Activated CD8-positive, alpha-beta memory T cell treated with anti-CD3 and anti-CD28 coated beads for 1 hour (primary cell): ENCODE measurements at places on chromosomes 5 and 9.

DNA sequence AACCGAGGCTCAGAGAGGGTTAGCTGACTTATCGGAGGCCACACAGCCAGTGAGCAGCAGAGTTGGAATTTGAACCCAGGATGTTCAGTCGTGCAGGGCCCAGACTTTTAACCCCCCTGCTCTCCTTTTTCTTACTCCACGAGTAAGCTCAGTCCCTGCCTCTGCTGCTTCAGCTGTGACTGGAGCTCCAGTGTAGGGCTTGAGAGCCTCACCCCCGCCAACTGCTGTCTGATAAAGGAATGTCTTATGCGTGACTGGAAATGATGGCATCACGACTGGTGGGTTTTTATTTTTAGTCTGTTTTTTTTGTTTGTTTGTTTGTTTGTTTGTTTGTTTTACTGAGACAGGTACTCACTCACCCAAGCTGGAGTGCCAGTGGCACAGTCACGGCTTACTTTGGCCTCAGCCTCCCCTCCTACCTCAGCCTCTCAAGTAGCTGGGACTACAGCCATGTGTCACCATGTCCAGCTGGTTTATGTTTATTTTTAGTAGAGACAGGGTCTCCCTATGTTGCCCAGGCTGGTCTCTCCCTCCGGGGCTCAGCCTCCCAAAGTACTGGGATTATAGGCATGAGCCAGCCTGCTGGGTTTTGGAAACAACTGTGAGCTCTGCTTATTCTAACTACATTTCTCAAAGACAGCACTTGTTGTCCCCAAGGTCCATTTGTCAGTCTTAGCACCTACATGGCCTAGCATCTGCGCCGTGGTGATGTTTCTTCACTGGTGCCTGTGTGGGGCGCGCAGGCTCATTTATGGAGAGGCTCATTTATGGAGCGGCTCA is 52.5 kb upstream of the NCS1 start:
- no peak for DNase-seq

DNA sequence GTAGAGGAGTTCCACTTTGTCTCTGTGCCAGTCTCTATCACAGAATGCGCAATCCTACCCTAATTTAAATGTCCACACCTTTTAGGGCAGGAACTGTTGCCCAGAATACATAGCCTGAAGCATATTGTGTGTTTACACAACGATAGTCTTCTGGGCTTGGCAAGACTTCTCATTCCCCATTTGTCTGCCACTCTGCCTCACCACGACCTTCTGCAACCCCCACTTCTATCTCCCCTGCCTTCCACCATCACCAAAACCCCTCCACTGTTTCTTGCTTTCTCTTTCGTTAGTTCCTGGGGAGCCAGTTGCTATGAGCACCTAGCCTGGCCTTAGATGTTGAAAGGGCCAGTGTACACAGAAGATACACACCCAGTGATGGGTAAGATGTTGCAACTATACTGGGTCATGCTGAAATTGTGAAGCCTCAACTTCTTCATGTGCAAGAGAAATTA is 883 bp upstream of the RNF145 start:
- DNase-seq = no peak

GRCh38 chr9:135376511-135377265 is 102.9 kb upstream of the PPP1R26 start:
- no peak for DNase-seq

GRCh38 chr5:156879665-156880285 is 29.7 kb downstream of the PPP1R2B start:
- no peak for DNase-seq

- no peak for DNase-seq
Measured at GRCh38 chr5:154878642-154879335, 20.4 kb downstream of the CNOT8 start.

- no peak for DNase-seq
Measured at GRCh38 chr9:108547411-108548135, 308.2 kb downstream of the ACTL7B start.

DNA sequence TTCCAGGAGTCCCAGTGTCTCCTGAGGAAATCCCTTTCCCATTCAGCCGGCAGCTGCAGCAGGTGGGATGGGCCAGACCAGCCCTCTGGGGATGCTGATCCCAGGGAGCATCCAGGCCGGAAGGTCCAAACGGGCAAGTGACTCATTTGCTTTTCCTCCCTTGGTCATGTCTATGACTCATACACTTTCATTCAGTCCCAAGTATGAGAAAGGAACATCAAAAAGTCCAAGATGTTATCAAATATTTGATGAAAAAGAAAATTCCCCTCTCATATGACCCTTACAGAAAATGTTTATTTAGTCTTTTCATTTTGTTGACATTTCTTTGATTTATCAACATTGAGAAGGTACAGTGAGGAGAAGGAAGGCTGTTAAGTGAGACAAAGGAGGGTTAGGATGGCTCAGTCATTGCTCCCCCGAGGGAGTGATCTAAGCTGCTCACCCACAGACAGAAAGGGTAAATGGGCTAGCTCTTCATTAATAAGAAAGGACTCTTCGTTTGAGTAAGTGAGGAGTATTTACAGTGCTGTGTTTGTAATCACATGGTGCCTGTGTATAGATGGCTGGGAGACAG is 117.6 kb upstream of the ANKRD55 start:
- no peak for DNase-seq

DNA sequence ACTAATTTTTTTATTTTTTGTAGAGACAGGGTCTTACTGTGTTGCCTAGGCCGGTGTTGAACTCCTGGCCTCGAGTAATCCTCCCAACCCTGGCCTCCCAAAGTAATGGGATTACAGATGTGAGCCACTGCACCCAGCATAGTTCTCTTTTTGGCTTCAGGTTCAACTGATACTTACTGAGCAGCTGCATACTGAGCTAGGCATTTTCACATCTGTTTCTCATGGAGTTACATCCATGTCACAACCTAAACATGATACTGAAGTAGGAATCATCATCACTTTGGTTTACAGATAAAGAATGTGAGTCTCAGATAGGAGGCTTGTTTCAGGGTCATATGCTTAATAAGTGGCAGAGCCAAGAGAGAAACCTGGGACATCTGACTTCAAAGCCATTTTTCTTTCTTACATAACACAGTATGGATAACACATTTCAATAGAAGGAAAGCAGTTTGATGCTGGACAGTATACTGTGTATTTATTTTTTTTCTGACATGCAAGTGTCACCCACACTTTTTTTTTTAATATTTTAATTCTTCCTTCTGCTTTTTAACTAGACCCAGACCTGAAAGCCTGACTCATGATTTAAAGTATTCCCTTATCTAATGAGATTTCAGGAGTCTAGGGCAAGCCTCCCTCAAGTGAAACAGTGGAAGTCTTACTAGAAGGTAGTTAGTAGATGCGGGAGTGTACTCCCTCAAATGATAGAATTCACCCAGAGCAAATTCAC is 90.8 kb downstream of the HACD4 start:
- DNase-seq = no peak

DNA sequence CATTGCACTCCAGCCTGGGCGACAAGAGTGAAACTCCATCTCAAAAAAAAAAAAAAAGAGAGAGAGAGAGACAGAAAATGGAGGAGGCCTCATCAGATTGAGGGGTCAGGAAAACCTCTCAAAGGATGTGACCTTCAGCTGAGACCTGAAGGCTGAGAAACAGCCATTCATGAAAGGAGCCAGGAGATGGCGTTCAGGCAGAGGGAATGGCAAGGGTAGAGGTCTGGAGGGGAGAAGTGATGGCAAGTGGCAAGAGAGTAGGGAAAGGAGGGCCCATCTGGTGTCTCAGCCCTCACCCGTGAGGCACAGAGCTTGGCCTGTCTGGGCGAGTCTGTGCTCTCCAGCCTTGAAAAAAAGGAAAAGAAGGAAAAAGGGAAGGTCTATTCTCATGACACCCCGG is 17.0 kb downstream of the CAMK2A start:
- no peak for DNase-seq

GRCh38 chr5:172577267-172577909 is 63.7 kb upstream of the NEURL1B start:
- DNase-seq = no peak

- no peak for DNase-seq
Measured at GRCh38 chr9:99143655-99144054, 38.7 kb downstream of the TGFBR1 start.

GRCh38 chr5:128749136-128749898 is 211.3 kb upstream of the FBN2 start:
- DNase-seq = no peak

DNA sequence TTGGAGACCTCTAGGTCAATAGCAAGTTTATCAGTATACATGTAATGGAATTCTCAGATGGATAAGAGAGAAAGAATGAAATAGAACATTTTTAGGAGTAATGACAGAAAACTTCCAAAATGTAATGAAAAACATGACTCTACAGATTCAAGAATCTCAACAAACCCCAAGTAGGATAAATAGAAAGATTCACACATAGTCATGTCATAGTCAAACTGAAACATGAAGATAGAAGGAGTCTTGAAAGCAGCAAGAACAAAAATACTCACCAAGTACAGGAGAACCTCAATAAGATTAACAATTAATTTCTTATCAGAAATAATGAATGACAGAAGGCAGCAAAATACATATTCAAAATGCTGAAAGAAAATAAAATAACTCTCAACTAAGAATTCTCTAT is 164.5 kb downstream of the SPATA31D1 start:
- no peak for DNase-seq

- DNase-seq = no peak
Measured at GRCh38 chr9:6917162-6917561, 159.4 kb downstream of the KDM4C start.

- no peak for DNase-seq
Measured at GRCh38 chr9:121685795-121686377, 34.5 kb downstream of the DAB2IP start.

- no peak for DNase-seq
Measured at GRCh38 chr9:26061948-26062575, 383.8 kb upstream of the TUSC1 start.

- DNase-seq = no peak
Measured at GRCh38 chr5:133365738-133366137, 246.6 kb downstream of the FSTL4 start.

DNA sequence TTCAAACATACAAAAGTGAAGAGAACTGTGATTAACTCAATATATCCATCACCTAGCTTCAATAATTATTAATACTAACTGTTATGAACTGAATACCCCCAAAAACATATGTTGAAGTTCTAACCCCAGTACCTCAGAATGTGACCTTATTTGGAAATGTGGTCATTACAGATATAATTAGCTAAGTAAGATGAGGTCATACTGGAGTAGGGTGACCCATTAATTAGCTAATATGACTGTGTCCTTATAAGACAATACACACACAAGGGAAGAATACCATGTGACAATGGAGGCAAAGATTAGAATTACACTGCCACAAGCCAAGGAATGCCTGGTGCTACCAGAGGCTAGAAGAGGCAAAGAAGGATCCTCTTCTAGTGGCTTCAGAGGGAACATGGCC is 7.8 kb downstream of the RRAGA start:
- DNase-seq = no peak

DNA sequence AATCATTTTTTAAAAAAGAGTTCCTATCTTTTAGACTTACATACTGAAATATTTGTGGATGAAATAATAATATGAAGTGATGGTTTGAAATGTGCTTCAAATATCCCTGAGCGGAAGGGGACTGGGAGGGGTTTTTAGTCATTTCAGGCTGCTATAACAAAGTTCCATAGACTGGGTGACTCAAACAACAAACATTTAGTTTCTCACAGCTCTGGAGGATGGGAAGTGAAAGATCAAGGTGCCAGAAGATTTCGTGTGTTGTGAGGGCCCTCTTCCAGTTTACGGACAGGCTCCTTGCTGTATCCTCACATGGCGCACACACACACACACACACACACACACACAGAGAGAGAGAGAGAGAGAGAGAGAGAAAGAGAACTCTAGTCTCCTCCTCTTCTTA is 27.1 kb upstream of the TEX10 start:
- DNase-seq = no peak

DNA sequence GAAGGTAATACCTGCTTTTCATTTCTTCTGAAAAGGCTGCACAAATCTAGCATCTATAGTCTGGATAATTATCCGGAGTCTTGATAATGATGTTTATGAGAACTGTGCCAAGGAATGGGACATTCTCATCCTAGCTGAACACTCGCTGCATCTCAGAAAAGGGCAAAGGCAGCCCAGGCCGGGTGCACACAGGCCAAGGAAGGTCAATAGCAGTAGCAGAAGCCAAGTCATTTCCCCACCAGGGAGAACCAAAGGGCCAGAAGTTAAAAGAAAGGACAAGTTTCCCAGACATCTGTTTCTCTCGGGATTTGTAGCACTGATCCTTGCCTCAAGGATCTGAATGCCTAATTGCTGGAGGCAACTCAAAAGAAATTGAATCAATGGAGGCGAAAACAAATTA is 66.1 kb upstream of the ANKRD55 start:
- no peak for DNase-seq

DNA sequence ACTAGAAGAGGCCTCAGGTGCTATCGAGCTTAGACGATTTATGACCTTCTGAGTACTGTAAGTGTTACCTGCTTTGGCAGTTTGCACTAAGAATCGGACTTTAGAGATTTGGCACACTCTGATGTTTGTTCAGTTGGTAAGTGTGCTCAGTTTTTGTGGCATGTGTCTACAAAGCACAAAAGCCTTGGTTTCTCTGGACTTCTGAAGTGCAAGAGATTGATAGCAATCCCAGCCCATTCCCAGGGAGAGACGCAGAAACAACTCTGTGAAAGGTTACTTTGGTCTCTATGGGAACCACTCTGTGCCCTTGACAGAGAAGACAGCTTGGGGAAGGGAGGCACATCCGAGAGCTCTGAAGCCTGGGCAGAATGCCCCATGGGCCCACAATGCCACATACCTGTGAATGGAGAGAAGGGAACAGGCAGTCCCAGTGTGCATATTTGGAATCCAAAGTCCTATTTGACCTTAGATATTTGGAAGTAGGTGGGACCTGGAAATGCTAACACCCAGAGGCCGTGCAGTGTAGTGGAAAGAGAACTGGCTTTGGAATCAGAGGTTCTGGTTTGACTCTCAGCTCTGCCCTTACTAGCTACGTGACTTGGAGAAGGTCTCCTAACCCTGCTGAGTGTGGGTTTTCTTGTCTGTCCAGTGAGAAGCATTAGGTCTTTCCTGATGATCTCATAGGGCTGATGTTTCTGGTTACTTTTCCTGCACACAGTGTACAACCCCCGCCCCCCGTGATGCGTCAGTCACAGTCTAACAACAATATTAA is 194.3 kb upstream of the VLDLR start:
- DNase-seq = no peak

- no peak for DNase-seq
Measured at GRCh38 chr9:20538956-20539355, 83.3 kb downstream of the MLLT3 start.

- no peak for DNase-seq
Measured at GRCh38 chr5:167709625-167710024, 581.8 kb upstream of the WWC1 start.

DNA sequence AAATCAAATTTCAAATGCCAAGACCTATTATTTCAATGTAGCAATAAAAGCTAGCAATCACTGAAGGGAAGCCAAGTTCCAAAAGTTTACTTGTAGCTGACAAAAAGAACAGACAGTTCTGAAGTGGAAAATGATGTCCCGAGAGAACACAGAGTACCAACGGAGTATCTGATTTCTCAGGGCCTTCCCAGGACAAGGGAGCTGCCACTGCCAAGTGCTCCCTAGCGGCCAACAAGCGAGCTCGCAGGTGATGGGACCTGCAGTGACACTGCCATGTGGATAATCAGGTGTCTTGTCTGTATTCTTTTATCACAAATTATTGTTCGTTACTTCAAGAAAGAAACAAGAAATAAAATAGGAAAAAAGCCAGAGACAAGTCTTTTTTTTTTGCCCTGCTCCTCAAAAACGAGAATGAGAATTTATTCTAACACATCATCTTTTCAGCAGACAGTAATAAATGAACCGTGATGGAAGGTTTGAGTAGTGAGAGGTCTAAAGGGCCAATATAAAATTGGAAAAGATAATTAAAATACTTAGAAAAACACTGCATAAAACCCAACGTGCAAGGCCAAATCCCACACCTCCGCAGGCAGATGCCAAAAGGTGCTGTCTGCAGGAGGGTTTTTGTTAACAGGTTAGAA is 159.4 kb downstream of the MYO10 start:
- no peak for DNase-seq
